Fibroblast of skin of right biceps (primary cell): ENCODE measurements at places on chromosomes 2 and 18.

GRCh38 chr2:88880441-88880953 is 189.0 kb downstream of the RPIA start:
- DNase-seq, result peak; percentile 46

GRCh38 chr2:46318579-46319460 is 21.6 kb downstream of the EPAS1 start:
- DNase-seq, result no peak

- peak; percentile 87 for DNase-seq
These were observed 18.7 kb upstream of the COLEC12 start for GRCh38 chr18:519019-519879.

DNA sequence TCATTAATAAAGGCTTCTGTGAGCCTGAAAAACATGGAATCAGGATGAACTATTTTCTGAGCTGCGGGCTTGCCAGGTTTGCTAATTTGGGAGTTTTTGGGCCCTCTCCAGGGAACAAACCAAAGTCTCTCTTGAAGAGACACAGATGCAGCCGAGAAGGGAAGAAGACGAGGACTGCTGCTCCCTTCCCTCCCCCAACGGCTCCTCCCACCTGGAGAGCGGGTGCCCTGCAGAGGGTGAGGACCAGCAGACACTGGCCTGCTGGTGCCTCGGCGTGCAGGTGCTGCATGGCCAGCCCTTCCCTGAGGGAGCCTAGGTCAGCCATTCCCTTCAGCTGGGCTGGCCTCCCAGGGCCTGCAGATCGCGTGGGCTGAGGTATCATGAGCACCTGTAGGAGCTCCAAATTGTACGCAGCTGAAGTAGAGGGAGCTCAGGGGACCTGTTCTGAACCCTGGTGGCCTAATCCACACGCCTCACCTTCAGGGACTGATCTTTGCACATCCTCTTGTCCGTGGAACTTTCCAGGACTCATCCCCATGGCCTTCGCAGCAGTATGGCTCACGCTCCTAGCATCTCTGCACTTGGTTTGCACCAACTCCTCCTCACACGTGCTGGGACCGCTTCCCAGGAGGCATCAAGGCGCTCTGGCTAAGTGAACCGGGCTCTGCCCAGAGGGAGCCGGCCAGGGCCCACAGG is 19.5 kb downstream of the EMX1 start:
- no peak for DNase-seq

DNA sequence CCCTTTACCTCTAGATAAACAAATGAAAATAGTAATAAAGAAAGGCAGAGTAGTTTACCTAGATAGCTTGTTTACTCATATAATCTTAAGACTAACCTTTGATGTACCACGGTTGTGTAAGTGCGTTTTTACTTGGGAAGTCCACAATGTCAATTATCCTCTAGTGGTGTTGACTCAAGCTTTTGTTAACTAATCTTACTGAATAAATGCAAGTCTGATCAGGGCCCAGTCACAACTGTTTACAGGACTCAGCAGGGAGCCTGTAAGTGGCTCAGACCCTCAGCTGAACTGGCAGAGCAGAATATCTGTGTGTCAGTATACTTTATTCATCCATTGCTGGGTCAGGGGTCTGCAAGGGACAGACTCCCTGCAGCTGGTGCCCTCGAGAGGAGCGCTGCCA is 98.1 kb upstream of the ACAA2 start:
- DNase-seq, result no peak

- DNase-seq, result peak; percentile 72
These were observed 4.1 kb downstream of the ZEB2 start for GRCh38 chr2:144515696-144516410.

- peak; percentile 72 for DNase-seq
These were observed 291.0 kb upstream of the DOK6 start for GRCh38 chr18:69109686-69110085.

GRCh38 chr2:38185012-38185491 is 109.1 kb upstream of the CYP1B1 start:
- DNase-seq, result peak; percentile 75

- DNase-seq, result no peak
These were observed 31.5 kb upstream of the REG3A start for GRCh38 chr2:79191081-79191480.

DNA sequence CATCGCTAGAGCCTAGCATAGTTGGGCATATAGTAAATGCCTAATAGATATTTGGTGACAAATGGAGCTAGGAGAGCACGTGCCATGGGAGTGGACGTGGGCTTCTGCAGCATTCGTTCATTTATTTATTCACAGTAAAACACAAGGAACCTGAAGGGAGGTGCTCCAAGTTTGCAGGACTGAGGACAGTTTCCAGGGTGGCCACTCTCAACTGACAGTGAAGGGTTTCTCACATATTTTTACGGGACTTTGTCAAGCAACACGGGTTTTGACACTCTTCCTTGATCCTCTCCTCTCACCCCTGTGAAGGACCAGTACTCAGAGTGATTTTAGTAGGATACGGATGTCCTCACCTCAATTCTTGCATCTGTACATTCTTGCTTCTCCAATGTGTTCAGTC is 135.0 kb upstream of the TTC39C start:
- DNase-seq, result no peak

- no peak for DNase-seq
These were observed 244.9 kb upstream of the EPHA4 start for GRCh38 chr2:221817052-221817451.

DNA sequence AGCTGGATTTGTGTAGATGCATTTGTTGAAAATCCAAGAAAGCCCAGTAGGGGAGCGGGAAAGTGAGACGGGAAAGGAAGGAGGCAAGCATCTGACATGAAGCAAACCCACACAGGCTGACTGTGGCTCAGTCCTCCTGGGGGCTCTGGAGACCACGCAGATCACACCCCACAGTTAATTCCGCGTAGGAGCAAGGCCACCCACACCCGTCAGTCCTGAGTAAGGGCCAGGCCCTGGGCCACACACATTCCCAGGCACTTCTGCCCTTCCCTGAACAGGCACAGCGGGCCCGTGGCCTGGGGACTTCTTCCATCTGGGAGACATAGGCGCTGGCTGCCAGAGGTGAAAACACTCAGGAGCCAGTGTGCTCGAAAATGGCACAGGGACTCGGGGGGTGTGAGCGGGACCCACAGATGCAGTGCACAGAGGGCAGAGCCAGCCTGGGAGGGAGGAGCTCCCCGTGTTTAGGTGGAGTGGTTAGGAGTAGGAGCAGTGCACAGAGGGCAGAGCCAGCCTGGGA is 19.4 kb upstream of the PRLH start:
- DNase-seq, result no peak

- peak; percentile 93 for DNase-seq
These were observed at the start of gene TRIB2 for GRCh38 chr2:12716282-12717190. Gene TRIB2 (plus strand): TSS chr2:12716936. CDS start chr2:12718308, 1,372 bp downstream.

- DNase-seq, result peak; percentile 57
These were observed 751.2 kb downstream of the SATB2 start for GRCh38 chr2:198706476-198707082.

- peak; percentile 74 for DNase-seq
These were observed 26.4 kb downstream of the EML4 start for GRCh38 chr2:42195559-42195958.

DNA sequence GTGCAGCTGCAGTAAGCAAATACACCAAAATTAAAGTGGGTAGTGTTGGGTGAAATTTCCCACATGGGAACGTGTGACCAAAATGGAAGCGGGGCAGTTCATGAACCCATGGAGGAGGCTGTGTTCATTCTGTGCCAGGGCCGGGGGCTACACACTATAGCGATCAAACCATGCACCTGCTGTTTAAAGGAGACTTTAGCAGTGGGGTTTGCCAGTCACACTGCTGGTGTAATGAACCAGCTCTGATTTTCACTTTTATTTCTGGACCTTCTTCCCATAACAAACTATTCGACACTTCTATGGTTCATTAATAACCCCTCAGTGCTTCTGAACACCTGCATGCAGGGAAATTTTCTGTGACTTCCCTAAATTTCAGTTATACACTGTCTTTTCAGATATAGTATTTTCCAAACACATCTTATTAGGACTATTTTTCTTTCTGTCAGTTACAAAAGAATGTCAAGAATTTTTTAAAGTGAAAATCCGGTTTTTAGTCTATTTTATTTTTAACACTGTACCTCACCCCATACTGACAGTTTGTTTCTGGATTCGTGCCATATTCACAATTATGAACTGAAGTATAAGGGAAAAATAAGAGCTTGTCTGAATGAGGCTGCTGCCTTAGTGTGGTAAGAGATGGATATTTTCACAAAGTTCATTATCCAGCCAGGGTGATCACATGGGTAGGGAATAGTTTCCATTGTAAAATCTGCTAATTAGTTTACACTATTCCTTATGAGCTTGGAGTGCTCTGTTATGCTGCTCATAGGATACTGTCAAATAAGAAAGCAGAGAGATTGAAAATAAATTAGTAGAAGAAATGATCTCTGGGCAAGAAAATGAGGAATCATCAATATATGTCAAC is 111.3 kb upstream of the CAVIN2 start:
- no peak for DNase-seq

- DNase-seq, result no peak
These were observed 63.3 kb downstream of the FBXO15 start for GRCh38 chr18:74084184-74084855.

GRCh38 chr2:94986392-94986963 is 39.0 kb upstream of the MAL start:
- peak; percentile 41 for DNase-seq

- no peak for DNase-seq
These were observed 117.0 kb downstream of the HIBCH start for GRCh38 chr2:190202604-190203003.

GRCh38 chr2:118806797-118807667 is 40.4 kb downstream of the EN1 start:
- no peak for DNase-seq

DNA sequence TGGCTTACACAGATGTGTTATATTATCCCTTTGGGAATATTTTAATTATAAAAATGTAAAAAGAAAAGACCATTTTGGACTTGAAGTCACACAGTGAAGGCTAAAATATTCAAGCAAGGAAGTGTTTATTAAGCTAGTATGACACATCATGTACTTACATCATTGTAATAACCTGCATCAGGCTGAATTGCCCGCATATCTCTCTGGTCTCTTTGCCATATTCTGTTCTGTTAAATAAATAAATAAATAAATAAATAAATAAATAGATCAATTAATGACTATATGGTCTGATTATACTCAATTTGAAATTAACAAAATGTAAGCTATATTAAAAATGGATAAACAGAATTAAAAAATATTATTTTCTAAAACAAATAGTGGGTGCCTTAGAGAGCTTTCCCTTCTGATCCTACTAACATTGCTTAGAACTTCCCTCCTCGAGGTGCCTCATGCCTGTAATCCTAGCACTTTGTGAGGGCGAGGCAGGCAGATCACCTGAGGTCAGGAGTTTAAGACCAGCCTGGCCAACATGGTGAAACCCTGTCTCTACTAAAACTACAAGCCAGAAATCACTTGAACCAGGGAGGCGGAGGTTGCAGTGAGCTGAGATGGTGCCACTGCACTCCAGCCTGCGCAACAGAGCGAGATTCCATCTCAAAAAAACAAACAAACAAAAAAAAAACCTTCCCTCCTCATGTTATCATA is 42.0 kb downstream of the WDR33 start:
- no peak for DNase-seq

DNA sequence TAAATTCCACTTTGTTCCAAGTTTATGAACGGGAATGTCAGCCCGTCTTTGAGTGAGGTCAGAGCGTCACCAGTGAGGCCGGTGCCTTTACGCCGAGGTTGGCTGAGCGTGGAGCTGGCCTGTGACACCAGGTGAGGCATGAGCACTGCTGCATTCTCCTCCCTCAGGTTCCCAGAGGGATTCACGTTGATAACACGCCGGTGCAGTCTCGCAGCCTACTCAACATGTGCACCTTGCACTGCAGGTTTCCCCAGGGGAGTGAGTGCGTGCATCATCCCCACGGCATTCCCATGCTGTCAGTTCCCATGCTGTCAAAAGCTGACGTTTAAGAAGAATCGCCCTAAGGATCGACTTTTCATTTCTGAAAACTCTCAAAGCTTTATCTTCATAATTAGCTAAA is 213.3 kb downstream of the LDLRAD4 start:
- DNase-seq, result no peak

DNA sequence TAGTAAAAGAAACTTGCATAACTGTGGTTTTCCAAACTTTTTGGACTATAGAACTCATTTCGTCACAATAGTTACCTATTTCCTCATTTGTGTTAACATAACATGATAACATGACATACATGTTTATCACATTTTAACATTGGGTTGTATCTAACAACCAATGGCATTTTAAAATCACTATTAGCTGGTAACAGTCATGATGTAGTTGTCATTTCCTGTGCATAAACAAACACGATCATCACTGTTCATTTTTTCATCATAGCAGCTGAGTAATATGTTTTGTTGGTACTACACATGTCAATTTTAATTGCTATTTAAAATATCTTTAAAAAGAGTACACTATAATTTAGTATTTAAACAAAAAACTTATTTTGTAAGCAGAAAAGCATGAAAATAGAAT is 402.4 kb downstream of the SATB2 start:
- DNase-seq, result no peak

DNA sequence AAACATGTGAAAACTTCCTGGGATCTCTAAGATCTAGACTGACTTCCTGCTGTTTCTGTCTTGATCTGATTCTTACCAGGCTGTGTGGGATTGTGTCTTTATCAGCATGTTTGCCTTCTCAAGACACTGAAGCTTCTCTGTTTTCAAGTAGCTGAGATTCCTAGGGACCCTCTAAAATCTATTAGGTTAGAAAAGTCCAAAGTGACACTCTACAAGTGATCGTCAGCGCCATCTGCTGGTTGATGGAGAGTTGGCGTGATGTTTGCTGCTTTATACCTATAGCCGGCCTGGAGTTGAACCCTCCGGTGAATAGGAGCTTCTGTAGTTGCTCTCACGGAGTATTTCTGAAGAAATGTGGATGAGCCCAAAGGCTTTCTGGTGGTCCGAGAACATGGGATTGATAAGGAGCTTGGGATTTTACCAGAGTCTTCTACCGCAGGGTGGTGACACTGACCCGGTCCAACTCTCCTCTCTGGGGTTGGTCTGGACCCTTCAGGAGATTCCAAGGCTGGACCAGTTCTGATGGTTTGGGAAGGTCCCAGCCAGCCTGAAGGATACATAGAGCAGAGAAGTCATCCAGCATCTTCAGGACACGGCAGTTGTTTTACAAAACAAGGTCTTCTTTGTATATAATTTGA is 96.0 kb upstream of the TTC39C start:
- peak; percentile 59 for DNase-seq

DNA sequence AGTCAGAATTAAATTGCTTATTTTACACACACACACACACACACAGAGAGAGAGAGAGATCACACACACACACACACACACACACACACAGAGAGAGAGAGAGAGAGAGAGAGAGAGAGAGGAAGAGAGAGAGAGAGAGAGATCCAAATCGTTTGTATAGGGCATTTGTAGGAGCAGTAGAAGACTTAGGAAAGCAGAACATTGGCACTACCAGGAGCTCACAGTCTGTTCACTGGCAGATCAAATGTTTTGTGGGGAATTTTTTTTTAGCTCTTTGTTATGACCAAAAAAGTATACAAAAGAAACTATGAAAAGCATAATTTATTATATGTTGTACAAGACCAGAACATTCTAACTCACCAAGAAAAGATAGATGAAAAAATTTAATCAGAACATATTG is 81.8 kb downstream of the MBD5 start:
- DNase-seq, result no peak

DNA sequence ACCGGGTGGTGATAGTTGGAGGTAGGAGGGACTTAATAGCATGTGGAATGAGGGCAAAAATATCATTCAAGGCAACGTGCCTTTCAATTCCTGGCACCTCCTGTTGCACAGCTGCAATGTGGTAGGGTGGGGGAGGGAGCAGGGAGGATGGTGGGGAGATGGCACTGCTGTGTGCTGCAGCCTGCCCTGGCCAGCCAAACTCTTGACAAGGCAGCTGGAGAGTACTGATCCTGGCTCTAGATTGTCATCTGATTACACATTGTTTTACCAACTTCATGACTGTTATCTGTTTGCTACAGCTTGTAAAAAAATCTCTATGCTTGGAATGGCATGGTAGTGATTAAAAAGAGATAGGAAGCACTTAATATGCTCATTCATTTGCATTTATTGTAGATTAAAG is 47.7 kb downstream of the PLCL1 start:
- no peak for DNase-seq
